ENCODE measurements at places on chromosomes 7 and 10. TPM values are rescaled to one million over a fixed set of nuclear protein-coding genes. Genes with fewer than 3 reads are reported as not detected.

The C10orf105 gene
- 0.17 TPM for polyA plus RNA-seq

The JCAD gene
- 33.8 TPM for polyA plus RNA-seq

The EFCAB10 gene
- polyA plus RNA-seq: 1.00 TPM

The MALRD1 gene
- 2.7 TPM for polyA plus RNA-seq

The PTPRN2 gene
- 7.2 TPM for polyA plus RNA-seq

The NXPH1 gene
- polyA plus RNA-seq: not detected

The AGAP5 gene
- polyA plus RNA-seq: 8.7 TPM

The TET1 gene
- 11.7 TPM for polyA plus RNA-seq

The NPSR1 gene
- not detected for polyA plus RNA-seq

The MYO1G gene
- 0.51 TPM for polyA plus RNA-seq

The GNAT3 gene
- not detected for polyA plus RNA-seq

The PRPS1L1 gene
- polyA plus RNA-seq: not detected

The HHEX gene
- 9.4 TPM for polyA plus RNA-seq

The LGI1 gene
- 6.0 TPM for polyA plus RNA-seq

The SRI gene
- polyA plus RNA-seq: 179 TPM

The HOXA1 gene
- 2.3 TPM for polyA plus RNA-seq

The C10orf67 gene
- 2.3 TPM for polyA plus RNA-seq

The TRPV5 gene
- polyA plus RNA-seq: 0.76 TPM

The CASTOR2 gene
- 4.2 TPM for polyA plus RNA-seq

The PLAU gene
- polyA plus RNA-seq: 34.4 TPM

The KCNH2 gene
- polyA plus RNA-seq: 13.2 TPM

The CLDN15 gene
- polyA plus RNA-seq: 7.4 TPM

The TMEM236 gene
- 0.25 TPM for polyA plus RNA-seq

The HOXA10 gene
- polyA plus RNA-seq: 130 TPM

The LDB1 gene
- polyA plus RNA-seq: 107 TPM

The STEAP2 gene
- 12.8 TPM for polyA plus RNA-seq

The IRF5 gene
- 7.2 TPM for polyA plus RNA-seq

The COL13A1 gene
- polyA plus RNA-seq: 21.5 TPM

The AGR3 gene
- polyA plus RNA-seq: 2.1 TPM

The AZGP1 gene
- polyA plus RNA-seq: 71.9 TPM

The C10orf62 gene
- 0.28 TPM for polyA plus RNA-seq

The MSS51 gene
- 1.8 TPM for polyA plus RNA-seq

The MKI67 gene
- polyA plus RNA-seq: 47.5 TPM

The NPTX2 gene
- polyA plus RNA-seq: 3.6 TPM

The CUTC gene
- polyA plus RNA-seq: 28.9 TPM

The AKR1C4 gene
- polyA plus RNA-seq: not detected

The MSMB gene
- not detected for polyA plus RNA-seq

The PROSER2 gene
- polyA plus RNA-seq: 4.7 TPM

The PNLIPRP3 gene
- polyA plus RNA-seq: not detected

The NEURL1 gene
- polyA plus RNA-seq: 1.3 TPM

The PNLIPRP2 gene
- polyA plus RNA-seq: not detected

The AGR2 gene
- polyA plus RNA-seq: 56.4 TPM

The ASB10 gene
- polyA plus RNA-seq: not detected

The FGL2 gene
- 104 TPM for polyA plus RNA-seq
